Left ventricle myocardium inferior (tissue), 1 donor: ENCODE measurements at places on chromosomes 7 and 10.

DNA sequence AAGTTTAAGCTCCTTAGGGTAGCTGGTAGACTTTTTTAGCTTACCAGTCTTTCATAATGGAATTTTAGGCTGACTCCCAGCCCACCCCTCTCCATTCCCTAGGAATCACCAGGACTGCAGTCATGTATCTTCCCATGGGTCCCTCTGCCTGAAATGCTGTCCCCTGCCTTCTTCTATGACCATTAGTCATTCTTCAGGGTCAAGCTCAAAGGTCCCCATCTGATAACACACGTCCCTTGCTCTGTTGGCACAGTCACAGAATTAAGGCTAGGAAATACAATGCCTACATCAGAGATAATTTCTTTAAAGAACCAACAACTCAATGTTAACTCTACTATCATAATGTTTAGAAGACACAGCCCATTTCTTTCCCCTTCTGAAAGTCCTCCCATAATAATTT is 140.6 kb downstream of the RAPGEF5 start:
- DNase-seq: no peak

DNA sequence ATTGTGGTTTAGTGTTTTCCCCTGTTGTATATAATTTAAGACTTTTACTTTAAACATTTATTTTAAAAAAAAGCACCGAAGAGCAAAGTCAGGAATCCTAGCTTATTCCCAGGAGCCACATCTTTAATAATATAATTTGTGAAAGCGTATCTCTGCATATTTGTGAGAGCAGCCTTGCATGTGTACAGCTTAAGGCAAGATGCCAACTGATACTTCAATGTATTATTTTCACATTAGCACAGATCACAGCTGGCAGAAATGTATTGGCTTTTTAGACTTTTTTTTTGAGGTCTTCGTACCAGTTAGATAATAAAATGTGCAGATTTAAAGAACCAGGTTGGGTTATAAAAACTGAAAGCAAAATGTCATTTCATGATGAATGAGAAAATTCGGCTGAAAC is 845.7 kb upstream of the POT1 start:
- DNase-seq: no peak

DNA sequence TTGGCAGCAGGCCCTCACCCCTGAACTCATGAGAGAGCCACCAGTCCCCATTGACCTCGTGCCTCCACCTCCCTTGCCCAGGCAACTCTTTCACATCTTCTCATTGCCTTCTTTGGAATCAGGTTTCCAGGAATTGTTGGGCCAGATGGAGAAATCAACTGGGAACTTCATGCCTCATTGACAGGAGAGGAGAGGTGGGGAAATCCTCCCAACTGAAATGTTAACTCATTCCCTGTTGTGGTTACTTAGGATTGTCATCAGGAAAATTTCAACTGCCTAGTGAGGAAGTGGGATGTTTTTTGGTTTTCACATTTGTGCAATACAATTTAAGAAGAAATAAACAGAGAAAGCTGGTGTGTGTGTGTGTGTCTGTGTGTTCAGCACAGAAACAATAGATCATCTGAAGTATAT is 106.6 kb upstream of the INHBA start:
- no peak for DNase-seq

GRCh38 chr7:122689346-122690109 is 9.4 kb downstream of the RNF133 start:
- no peak for DNase-seq

GRCh38 chr10:114095559-114096337 is 52.1 kb downstream of the ADRB1 start:
- DNase-seq: no peak

DNA sequence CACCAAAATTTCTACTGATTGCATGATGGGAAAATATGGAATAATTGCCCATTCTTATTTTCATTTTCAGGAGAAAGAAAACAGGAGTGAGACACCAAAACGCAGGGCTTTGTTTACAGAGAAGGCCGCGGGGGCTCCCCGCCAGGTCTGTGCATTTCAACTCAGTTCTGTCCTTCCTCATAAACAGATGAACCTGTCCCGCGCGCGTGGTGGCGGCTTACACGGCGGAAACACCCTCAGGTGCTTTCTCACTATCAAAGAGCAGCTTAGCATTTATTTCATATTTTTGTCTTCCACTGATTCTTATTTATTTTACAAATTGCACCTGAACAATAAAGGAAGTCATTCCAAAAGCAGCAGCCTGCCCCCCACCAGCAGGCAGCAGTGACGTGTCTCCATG is 579.4 kb downstream of the PTPRN2 start:
- DNase-seq: no peak

DNA sequence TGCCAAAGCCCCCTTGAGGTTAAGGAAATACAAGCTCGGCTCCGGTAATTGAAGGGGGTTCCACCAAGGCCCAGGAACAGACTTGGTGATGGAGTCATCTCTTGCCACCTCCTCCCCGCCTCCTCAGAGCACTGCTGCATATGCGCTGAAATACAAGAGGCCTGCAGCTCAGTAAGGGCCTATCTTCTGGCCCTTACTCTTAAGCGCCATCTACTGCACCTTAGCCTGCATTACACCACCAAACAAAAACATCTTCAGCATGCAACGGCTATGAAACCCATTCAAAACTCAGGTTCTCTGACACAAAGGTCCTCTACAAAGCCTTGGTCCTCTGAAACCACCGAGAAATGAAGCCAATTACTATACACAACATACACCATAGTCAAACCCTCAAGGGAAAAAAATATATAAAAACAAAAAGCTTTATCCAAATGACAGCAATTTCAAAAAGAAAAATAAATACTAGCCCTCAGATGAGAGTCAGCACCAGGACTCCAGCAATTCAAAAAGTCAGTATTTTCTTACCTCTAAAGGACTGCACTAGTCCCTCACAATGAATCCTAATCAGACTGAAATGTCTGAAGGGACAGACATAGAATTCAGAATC is 176.8 kb upstream of the TBX20 start:
- DNase-seq: no peak

DNA sequence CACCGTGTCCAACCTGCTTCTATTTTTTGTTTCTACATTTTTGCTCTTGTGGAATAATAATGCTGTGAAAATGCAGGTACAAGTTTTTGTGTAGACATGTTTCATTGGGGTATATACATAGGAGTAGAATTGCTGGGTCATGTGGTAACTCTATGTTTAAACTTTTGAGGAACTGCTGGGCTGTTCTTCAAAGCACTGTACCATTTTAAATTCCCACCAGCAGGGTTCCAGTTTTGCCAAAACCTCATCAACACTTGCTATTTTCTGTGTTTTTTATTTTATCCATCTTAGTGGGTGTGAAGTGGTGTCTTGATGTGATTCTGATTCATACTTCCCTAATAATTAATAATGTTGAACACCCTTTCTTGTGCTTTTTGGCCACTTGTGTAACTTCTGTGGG is 138.6 kb downstream of the RGS10 start:
- DNase-seq: no peak

DNA sequence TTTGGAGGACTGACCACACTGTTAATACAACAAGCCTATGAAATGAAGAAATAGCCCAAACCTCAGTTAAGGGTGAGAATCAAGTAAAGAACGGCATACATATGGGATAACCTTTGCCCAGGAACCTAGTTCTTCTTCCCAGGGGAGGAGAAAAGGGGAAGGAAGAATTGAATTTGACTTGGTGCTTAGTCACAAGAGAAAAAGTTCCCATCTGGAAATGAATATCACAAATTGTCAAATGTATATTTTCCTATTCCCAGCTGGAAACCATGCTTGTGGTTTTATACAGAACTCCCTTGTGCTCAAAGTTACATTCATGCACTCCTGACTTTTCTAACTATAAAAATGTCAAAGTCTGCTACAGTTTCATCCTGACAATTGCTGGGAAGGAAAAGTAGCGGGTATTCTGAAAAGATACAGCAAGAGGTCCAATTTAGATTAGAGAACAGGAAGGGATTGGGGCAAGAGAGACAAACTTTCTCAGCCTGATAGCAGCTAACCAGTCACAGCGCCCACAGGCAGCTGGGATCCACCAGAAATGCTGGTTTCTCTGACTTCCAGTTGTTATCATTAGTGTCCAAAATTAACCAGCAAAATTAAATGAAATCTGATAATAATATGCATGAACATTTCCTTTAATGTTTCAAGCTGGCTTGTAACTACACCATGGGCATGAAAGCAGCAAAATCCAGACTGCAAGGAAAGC is 18.6 kb upstream of the GSAP start:
- DNase-seq: no peak

- no peak for DNase-seq
These were observed 153.0 kb upstream of the PRPS1L1 start for GRCh38 chr7:18180685-18181084.
